COR-L47 (cell line): ENCODE measurements at places on chromosomes 6 and 20.

DNA sequence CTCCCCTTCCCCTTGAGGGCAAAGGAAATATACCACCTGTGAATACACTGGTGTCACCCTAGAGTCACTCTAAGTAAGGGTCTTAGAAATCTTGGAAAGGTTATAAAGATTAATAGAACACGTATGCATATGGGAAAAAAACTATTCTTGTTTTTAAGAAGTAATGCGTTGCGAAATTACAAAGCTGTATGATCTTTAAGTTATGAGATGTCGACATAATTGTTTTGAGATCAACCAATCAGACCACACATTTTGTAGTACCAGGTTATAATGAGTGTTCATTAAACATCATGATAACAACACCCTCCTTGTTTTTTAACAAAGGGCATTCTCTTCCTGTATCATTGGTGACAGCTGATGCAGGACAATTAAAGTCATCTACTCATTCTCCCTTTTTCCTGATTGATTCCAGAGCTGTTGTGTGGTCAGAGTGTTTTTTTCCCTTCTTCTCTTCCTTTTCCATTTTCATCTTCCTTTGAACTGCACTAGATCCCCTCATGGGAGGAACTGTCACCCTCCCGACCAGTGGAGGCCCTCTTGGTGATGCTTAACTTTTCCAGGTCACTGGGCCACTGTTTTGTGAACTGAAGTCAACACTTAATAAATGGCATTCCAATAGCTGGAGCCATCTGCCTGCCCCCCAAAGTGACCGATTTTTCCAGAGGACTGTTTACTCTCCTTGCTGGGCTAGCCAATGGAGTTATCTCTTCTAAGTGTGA lies 37.0 kb downstream of the PRDM1 start:
- no peak for DNase-seq

GRCh38 chr6:161215193-161215592 lies 58.7 kb downstream of the AGPAT4 start:
- no peak for DNase-seq

- DNase-seq, result no peak
Measured at GRCh38 chr6:147156799-147157382, 47.3 kb upstream of the STXBP5 start.

GRCh38 chr6:15269619-15270018 lies 23.8 kb downstream of the JARID2 start:
- DNase-seq, result no peak

DNA sequence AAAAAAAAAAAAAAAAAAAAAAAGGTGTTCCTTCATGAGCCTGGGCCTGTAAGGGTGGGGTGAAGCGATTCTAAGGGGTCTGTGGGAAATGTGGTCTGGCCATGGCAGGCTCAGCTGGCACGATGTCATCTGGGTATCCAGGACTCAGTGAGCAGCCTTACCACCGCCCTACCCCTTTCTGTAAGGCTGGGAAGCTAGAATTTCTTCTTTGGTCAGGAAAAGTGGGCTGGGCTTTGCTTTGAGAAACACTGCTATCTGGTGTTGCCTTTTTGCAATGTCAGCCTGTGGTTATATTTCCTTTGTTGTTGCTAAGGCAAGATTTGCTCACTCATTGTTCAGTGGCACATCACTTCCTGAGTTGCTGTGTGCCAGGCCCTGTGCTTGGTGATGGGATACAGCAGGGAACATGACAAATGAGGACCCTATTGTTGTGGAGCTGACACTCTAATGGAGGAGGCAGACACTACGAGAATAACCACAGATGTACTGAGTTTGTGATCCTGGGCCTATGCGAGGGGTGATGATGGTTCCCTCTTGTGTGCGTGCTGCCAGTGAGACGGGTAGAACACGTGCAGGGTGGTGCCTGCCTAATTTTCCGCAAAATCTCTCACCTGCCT lies 45.9 kb upstream of the ZNFX1 start:
- DNase-seq, result peak; percentile 53

- DNase-seq, result no peak
Measured at GRCh38 chr20:51337126-51337805, 205.3 kb downstream of the NFATC2 start.

- DNase-seq, result no peak
Measured at GRCh38 chr6:23388086-23388783, 737.8 kb upstream of the NRSN1 start.

GRCh38 chr20:46994341-46994740 lies 99.7 kb downstream of the EYA2 start:
- DNase-seq, result no peak
